ENCODE measurements at places on chromosomes 2 and 18.

GRCh38 chr18:37452015-37452414 lies 113.6 kb downstream of the CELF4 start:
- DNase-seq = no peak

- DNase-seq = no peak
Measured at GRCh38 chr2:63772061-63772460, 69.6 kb upstream of the UGP2 start.

DNA sequence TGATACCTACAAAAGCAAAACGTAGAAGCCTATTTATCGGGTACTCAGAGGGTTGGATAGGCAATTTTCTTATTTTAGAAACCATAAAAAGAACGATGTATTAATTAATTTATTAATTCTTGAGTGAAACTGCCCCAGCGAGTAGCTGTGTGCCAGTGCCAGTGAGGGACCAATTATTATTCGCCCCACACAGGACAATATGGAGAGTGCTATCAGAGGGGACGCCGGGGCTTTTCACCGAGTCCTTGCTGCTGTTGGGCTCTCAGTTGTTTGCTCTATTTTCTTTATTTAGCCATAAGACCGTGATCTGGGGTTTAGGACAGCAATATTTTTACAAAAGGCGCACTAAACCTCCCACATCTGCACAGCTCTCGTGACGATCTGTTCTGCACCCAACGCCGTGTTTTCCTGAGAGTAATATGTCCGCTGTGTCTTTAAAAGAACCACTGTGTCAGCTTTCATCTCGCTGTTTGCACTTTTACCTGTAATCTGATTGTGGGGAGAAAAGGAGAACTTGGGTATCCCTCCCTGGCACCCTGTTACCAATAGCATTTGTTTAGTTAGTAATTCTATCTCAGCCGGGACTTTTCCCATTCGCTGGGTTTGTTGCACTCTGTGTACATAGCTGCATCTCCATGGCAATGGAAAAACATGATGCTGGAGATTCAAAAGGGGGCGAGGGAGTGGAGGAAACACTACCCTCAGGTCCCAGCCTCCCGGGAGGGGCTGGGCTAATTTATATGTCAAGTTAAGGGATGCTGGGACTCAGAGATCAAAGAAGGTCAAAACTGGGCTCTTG lies 30.1 kb upstream of the ZNF516 start:
- no peak for DNase-seq

GRCh38 chr2:15275346-15275745 lies 285.8 kb downstream of the NBAS start:
- DNase-seq = no peak

DNA sequence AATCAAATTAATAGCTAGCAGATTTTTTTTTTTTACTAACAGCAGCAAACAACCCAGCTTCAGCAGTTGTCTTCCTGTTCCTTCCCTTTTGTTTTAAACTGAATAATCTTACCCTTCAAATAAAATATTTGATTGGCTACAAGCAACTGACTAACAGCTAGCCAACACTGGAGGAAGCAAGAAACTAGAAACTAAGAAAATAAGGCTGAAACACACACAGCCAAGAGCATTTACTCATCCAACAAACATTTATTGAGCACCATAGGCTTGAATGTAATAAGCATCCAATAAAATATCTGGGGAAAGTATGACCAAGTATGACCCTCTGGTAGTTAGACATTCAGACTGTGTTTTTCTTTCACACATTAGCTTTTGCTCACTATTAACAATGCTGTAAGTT lies 189.2 kb downstream of the CD226 start:
- peak; percentile 26 for DNase-seq

- DNase-seq = no peak
Measured at GRCh38 chr2:198144660-198145059, 340.3 kb downstream of the PLCL1 start.

- no peak for DNase-seq
Measured at GRCh38 chr2:121047383-121047782, 237.6 kb downstream of the TFCP2L1 start.

DNA sequence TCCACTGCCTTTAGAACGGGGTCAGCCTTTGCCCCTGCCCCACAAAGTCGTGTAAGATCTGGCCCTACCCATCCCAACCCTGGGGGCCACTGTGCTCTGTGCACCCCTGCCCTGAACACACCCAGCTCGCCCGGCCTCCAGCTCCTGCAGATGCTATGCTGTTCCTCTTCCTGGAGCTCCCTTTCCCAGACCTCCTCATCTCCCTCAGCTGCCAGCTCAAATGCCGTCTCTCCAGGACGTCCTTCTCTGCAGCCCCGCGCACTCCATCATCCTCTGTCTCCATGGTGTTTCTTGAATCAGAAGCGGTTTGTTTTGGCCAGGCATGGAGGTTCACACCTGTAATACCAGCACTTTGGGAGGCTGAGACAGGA lies 94.1 kb downstream of the SH3BP4 start:
- DNase-seq = no peak

- DNase-seq = peak; percentile 64
Measured at GRCh38 chr2:236871500-236872001, 214.1 kb upstream of the COPS8 start.

- no peak for DNase-seq
Measured at GRCh38 chr2:92072461-92073035, 2798.7 kb upstream of the TEKT4 start.

DNA sequence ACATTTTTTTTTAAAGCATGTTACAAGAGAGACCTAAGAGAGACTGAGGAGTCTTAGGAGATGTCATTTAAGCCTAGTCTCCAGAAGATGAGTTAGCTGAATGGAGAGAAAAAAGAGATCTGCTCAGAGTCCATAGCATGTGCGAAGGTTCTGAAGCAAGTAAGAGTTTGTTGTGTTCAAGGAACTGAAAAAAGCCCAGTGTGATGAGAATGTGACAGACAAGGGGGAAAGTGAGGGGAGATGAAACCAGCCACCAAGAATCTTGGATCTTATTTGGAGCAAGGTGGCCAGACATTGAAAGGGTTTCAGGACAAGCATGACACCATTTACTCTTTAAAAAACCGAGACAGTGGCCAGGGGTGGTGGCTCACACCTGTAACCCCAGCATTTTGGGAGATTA lies 5.2 kb upstream of the MOB1A start:
- DNase-seq = no peak

- no peak for DNase-seq
Measured at GRCh38 chr18:25639596-25639995, 287.6 kb upstream of the ZNF521 start.

- no peak for DNase-seq
Measured at GRCh38 chr2:235563056-235563910, 69.4 kb downstream of the AGAP1 start.

GRCh38 chr2:121699421-121700333 lies 37.0 kb downstream of the NIFK start:
- DNase-seq = peak; percentile 37

DNA sequence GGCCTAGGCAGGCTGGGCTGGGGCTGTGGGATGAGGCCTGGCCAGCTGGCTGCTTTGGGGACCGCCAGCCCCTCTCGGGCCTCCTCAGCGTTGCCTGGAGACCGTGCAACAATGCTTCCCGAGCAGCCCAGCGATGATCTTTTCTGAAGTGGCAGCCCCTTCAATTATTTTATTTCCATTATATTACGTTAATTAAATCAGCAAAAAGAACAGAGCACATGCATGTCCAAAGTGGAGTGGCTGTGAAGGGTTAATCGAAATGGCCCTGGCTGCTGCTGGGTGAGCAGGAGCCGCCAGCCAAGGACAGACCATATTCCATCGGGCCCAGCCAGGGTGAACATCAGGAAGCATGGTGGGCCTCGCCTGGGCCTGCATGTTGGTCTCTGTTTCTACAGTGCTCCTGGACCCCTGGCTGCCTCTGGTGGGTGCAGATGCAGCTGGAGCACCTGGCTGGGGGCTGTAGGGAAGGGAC lies 245.5 kb downstream of the MYCN start:
- no peak for DNase-seq

DNA sequence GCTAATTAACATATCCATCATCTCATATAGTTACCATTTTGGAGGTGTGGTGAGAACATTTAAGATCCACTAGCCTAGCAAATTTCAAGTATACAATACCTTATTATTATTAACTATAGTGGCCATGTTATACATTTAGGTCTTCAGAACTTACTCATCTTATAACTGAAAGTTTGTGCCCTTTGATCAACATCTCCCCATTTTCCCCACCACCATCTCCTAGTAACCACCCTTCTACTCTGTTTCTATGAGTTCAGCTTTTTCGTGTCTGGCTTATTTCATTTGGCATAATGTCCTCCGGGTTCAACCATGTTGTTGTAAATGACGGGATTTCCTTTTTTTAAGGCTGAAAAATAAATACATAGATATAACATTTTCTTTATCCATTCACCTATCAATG lies 15.9 kb downstream of the NEURL3 start:
- no peak for DNase-seq

DNA sequence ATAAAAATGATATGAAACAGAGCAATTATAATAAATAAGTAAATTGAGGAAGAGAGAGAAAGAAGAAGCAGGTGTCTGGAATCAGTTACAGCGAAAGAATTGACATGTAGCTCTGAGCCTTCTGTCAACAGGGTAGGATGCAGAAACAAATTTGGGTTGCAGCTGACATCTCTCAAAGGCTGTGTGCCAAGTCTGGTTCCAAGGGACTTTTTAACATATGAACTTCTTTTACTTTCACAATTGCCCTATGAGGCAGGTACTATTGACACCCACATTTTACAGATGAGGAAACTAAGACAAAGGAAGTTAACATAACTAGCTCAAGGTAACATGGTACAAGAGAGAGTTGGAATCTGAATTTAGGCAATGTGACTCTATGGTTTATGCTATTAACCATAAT lies 260.0 kb downstream of the ASXL3 start:
- no peak for DNase-seq

GRCh38 chr2:143015656-143016055 lies 113.6 kb upstream of the ARHGAP15 start:
- no peak for DNase-seq

DNA sequence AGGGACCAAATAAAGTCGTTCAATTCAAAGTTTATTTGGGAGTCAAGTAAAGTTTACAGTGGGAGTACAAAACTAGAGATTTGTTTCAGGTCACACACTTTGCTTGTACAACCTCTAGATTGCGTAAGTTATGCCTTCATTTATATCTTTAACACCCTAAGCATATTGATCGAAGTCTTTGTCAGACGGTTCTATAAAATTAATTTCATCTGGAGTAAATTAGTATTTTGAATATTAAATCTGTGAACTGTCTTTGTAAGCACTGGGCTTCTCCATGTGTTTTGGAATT lies 119.7 kb downstream of the ACAA2 start:
- no peak for DNase-seq

DNA sequence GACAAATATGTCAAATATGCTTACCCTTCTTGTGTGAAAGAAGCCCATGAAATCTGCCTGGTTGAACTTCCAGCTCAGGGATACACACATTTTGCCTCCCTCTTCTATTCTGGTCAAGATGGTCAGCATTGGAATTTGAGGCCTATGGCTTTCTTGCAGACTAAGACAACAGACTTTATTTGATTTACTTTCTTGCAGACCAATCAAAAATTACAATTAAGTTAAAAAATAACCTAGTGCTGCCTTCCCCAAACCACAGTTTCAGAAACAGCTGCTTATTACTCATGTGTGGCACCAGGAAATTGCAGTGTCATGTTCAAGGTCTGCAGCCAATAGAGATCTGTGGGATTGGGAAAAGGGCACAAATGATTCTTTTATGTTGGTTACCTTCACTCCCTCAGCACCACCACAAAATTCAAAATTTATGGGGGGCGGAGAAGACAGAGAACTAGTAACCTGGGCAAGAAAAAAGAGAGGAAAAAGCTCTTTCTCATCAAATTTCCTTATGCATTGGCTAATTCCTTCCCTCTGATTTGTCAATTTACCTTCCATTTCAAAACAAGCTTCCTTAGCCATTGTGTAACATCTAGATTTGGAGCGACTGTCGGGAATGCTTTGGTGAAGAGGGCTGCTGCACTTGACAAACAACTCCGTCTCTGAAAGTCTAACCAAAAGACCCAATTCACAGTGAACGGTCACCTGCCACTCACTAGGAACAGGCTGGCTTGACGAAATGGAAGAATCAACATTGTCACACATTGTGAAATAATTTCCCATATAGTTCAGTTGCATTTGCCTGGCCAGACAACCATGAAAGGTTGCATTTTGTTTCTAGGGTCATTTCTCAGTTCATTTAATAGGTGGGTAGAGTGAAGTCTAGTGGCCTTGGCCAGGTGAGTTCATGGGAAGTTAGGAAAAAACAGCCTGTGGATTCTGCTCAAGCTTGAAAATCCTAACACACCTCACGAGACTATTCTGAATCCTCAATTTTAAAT lies 100.4 kb upstream of the FZD5 start:
- peak; percentile 36 for DNase-seq

GRCh38 chr2:35199298-35199697 lies 1156.3 kb upstream of the CRIM1 start:
- no peak for DNase-seq

DNA sequence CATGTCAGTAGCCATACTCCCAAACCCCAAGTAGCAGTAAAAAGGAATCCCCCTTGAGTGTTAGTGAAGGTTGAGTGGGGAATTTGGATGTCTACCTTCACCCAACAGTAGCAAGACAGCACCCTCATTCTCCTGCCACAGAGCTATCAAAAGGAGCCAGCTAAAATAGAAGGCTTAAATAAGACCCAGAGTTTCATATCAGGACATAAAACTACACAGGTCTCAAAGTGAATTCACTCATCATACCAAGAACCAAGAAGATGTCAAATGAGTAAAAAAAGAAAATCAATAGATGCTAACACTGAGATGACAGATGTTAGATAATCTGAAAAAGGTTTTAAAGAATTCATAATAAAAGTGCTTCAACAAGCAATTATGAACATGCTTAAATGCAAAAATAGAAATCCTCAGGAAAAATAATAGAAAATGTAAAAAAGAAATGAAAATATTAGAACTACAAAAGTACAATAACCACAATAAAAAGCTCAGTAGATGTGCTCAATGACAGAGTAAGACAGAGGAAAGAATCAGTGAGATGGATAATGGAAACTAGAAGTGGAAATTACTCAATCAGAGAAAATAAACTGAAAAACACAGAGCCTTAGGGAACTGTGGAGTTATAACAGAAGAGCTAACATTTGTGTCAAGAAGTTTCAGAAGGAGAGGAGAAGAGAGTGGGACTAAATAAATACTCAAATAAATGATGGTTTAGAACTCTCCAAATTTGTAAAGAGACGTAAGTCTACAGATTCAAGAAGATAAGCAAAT lies 90.5 kb downstream of the EDAR start:
- DNase-seq = no peak

- DNase-seq = no peak
Measured at GRCh38 chr2:102433973-102434654, 11.2 kb downstream of the IL18RAP start.

GRCh38 chr2:158463496-158464095 lies 6.8 kb downstream of the PKP4 start:
- DNase-seq = no peak

Measured in NCI-H460 (cell line).